Testis (tissue), 5 donors: ENCODE measurements at places on chromosomes 3 and 15.

DNA sequence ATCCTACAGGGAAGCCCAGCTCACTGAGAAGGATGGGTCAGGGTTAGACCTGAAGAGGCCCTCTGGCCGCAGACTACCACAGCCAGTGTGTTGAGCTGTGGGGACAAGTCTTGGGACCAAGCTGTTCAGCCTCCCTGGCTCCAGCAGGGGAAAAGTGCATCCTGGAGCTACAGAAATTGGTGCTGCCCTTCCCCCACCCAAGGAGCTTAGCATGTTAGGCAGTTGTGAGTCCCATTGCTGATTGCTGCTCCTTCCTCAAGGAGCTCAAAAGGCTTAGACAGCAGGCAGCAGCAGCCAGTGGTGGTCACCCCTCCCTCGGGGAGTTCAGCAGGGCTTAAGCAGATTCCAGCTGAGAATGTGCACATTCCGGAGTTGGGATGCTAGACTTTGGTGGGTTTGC lies 165.6 kb downstream of the ATP8B4 start:
- no peaks in the 10 kb centered on the region for H3K4me1 ChIP-seq
- H3K27ac ChIP-seq, result no peak overlapping the region
- H3K27me3 ChIP-seq, result no peaks in the 10 kb centered on the region
- H3K4me3 ChIP-seq, result no peak overlapping the region
- no peaks in the 10 kb centered on the region for H3K36me3 ChIP-seq

- H3K4me1 ChIP-seq, result no peaks in the 10 kb centered on the region
- no peak overlapping the region for H3K27ac ChIP-seq
- no peaks in the 10 kb centered on the region for H3K27me3 ChIP-seq
- H3K36me3 ChIP-seq, result no peaks in the 10 kb centered on the region
Measured at GRCh38 chr15:31606194-31606669, 279.6 kb downstream of the KLF13 start.

- H3K27ac ChIP-seq, result no peak overlapping the region
- DNase-seq, result no peak
- no peaks in the 10 kb centered on the region for H3K27me3 ChIP-seq
- H3K4me1 ChIP-seq, result no peaks in the 10 kb centered on the region
Measured at GRCh38 chr3:186311441-186311840, 50.6 kb downstream of the DGKG start.

GRCh38 chr3:136075218-136075808 lies 109.8 kb downstream of the PPP2R3A start:
- peak; percentile 86 for DNase-seq
- H3K27me3 ChIP-seq, result no peaks in the 10 kb centered on the region
- H3K36me3 ChIP-seq, result no peaks in the 10 kb centered on the region
- H3K27ac ChIP-seq, result no peak overlapping the region
